Left colon (tissue), 2 donors: ENCODE measurements at places on chromosomes 4 and X.

- peak; percentile 23 for DNase-seq
Observed at GRCh38 chrX:118115953-118116712, 477 bp downstream of the KLHL13 start.

- DNase-seq, result no peak
Observed at GRCh38 chrX:9286234-9286633, 178.6 kb upstream of the TBL1X start.

- DNase-seq, result no peak
Observed at GRCh38 chr4:12875640-12876243, 608.4 kb downstream of the RAB28 start.

DNA sequence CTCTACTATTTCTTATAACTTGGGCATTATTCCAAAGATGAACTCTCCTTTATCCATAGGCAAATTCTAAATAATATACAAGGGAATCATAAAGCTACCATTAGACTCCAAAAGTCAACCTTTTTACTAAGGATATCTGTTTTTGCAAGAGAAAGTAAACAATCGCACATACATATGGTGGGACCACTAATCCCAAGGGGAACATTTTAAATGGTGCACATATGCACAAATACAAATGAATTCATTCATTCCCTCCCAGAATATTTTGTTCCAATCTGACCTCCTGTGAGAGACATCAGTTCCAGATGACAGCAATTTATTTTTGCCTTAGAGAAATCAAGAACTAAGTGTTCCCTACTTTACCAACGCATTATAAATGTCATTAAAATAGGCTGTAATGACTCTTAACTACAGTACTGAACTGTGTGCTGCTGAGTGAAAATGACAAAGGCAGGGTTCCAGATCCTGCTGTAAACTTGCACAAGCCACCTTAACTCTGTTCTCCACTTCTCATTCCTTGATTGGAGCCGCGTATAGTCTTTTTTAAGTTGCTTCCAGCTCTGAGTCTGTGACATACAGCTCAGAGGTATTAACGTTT lies 2.0 kb downstream of the DHX15 start:
- DNase-seq, result no peak

- no peak for DNase-seq
Observed at GRCh38 chr4:43987331-43987944, 461.2 kb downstream of the KCTD8 start.

DNA sequence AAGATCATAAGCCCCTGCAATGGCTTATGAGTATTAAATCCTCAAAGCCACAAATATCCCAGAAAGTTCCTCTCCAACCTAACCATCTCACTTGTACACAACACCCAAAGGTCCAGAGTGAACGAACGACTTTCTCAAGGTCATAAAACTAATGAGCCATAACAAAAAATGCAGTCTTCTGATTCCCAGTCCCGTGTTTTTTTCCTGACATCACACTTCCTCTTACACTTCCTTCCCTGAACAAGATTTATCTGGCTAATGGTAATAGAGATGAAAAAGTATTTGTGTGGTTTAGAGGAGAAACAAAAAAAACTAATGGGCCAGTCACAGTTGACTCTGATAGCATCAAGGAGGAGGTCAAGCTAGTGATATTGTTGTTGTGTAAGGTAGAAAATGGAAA lies 99.5 kb upstream of the KLHL13 start:
- DNase-seq, result no peak

DNA sequence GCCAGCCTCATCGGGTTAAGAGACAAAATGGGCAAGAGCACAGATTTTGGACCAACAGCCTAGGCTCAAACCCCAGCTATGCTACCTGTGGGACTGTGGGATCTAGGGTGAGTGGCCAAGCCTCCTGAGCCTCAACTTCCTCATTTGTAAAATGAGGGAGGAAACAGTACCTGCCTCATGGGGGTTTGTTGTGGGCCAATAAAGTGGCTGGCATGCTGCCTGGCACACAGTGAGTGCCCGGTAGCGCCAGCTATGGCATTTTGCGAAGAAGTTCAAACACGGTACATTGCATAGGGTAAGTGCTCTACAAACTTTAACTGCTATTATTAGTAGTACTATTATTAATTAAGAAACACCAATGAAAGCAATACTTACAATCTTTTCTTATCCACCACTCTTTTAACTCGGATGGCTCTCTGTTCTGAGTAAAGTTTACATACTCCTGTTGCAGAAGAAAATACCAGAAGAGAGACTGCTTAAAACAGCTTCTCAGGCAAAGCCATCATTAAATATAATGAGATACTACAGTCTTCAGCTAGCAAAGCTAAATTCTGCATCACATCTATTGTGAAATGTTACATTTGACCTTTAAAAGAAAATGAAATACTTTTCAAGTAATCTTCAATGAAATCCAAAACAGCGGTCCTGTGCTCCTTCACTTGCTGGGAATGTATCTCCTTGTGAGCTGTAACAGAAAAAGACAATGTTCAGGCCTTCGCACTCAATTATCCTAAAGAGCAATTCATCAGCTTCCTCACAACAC lies 70.1 kb downstream of the NSG1 start:
- DNase-seq, result no peak

GRCh38 chr4:138243369-138243768 lies 1.2 kb upstream of the SLC7A11 start:
- no peak for DNase-seq

GRCh38 chr4:182294451-182294850 lies 51.2 kb downstream of the TENM3 start:
- no peak for DNase-seq

DNA sequence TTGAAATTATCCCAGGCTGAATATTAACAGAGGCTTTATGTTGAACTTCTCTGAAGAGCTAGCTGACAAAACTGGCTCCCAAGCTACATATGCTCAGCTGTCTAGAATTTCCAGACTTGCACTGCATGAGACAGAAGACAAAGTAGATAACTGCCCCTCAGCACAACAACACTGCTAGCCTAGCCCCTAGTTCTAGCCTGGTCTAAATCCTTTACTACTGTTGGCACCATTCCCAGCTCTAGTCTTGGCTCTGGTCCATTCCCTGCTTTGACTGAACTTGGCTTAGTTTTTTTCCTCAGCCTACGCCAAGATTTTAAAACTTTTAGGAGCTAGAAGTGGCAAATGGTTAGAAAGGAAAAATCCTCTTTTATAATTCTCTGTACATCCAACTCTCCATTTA lies 7.6 kb upstream of the OPHN1 start:
- peak; percentile 54 for DNase-seq

GRCh38 chrX:10636337-10636736 lies 16.0 kb upstream of the MID1 start:
- DNase-seq, result peak; percentile 18

DNA sequence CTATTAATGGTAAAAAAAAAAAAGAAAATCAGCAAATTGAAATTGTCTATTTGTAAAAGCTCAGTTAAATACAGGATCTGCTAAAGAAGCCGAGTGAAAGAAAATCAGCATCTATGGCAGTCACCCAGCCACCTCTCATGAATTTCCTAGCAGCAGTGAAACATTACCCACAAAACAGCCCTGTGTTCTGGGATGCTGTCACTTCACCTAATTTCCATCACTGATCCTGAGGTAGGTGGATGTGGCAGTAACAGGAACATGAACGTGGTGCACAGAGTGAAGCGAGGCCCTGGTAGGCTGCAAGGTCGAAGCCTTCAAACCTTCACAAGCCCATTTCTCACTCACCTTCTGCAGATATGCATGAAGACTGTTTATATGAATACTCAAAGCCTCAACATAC lies 65.2 kb downstream of the RXFP1 start:
- no peak for DNase-seq

DNA sequence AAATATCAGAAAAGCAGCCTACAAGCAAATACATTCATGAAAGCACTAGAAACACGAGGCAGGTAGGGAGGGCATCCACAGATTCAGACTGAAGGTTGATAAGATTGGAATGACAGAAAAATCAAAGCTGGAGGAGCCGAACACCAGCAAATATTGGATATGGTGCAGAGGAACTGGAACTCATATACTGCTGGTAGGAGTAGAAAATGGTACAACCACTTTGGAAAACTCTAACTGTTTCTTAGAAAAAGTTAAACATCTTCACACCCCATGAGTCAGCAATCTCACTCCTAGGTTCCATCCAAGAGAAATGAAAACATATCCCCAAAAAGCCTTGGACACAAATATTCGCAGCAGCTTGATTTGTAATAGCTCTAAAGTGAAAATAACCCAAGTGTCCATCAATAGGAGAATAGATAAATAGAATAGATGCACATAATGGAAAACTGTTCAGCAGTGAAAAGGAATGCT lies 27.1 kb downstream of the CD99L2 start:
- no peak for DNase-seq

- DNase-seq, result no peak
Observed at GRCh38 chr4:25504932-25505636, 128.0 kb downstream of the ANAPC4 start.

- DNase-seq, result no peak
Observed at GRCh38 chrX:136907621-136908020, 27.1 kb upstream of the RBMX start.

DNA sequence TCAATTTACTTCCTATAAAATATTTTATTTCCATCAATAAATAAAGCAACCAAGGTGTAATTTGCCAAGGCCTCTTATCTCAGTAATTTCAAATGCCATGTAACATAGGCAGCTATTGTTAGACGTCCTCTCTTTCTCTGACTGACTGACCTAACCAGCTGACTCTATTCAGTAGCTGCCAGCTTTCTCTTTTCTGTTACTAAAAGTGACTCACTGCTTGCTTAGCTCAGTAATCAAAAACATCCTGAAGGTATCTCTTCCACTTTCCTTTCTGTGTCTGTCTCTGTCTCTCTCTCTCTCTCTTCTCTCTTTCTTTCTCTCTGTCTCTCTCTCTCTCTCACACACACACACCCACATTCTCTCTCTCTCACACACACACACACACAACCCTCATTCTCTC lies 134.2 kb downstream of the SPOCK3 start:
- no peak for DNase-seq

DNA sequence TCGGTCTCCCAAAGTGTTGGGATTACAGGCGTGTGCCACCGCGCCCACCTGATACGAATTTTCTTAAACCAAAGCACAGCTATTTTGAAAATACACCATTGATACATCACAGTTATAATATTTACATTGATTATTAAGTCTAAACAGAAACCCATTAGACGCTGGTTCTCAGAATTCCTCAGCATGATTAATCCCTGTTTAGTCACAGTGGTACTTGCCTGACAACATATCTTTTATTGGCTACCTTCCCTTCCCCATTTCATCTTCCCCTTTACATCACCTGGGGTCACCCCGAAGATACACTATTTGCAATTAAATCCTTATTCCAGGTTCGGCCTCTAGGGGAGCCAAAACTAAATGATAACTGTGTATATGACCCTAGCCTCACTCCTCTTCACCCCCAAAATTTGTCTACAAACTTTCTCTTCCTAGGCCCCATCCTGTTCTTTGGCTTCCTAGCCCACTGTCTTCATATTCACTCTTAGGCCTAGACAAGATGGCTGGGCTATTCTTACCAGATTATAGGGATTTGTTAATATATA lies 36.8 kb upstream of the IL1RAPL1 start:
- DNase-seq, result no peak

- DNase-seq, result no peak
Observed at GRCh38 chr4:6391852-6392188, 80.6 kb downstream of the PPP2R2C start.

DNA sequence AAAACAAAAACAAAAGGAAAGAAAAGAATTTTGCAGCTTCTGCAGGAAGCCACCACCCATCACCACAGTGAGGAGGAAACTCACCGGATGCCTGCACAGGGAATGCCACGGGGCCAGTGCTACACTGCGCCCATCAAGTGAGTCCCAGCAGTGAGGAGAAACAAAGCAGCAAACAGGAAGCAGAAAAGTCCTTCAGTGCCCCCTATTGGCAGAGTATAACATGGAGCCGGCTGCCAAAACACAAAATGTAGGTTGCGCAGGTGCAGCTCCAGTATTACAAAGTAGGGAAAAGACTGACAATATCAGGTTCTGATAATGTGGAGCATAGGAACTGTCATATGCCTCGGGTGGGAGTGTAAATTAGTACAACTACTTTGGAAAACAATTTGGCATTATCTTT lies 23.3 kb upstream of the SCML2 start:
- no peak for DNase-seq

GRCh38 chrX:30568136-30568535 lies 9.4 kb downstream of the TASL start:
- no peak for DNase-seq

- DNase-seq, result no peak
Observed at GRCh38 chr4:75658876-75659275, 14.3 kb downstream of the G3BP2 start.

- DNase-seq, result no peak
Observed at GRCh38 chrX:54994668-54995351, 822 bp upstream of the PFKFB1 start.

- DNase-seq, result no peak
Observed at GRCh38 chr4:147463065-147463464, 17.8 kb upstream of the EDNRA start.

DNA sequence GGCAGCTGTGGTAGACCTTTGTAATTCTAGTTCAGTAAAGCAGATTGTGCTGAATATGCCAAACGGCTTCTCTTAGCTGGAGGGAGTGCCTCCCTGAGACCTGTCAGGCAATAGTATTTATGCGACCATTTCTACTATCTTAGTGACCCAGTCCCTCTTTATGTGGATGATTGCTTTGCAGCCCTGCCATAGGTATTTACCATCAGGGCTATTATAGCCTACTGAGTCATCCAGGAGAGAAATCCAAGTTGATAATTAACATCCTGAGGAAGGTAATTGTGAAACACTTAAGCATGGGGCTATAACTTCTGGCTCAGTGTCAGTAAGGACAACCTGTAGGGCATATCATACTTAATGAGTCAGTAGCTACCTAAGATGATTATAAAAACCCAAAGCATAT lies 103.9 kb upstream of the MAOA start:
- DNase-seq, result no peak

- no peak for DNase-seq
Observed at GRCh38 chr4:73055241-73055897, 14.1 kb downstream of the COX18 start.

GRCh38 chr4:53908661-53909078 lies 155.7 kb downstream of the CHIC2 start:
- no peak for DNase-seq
